ENCODE measurements at places on chromosomes 1 and 21.

GRCh38 chr1:109622895-109623294 is 3.3 kb downstream of the AMPD2 start:
- no peak for DNase-seq

- no peak for DNase-seq
These were observed 57.1 kb downstream of the TNFSF18 start for GRCh38 chr1:172993640-172994039.

DNA sequence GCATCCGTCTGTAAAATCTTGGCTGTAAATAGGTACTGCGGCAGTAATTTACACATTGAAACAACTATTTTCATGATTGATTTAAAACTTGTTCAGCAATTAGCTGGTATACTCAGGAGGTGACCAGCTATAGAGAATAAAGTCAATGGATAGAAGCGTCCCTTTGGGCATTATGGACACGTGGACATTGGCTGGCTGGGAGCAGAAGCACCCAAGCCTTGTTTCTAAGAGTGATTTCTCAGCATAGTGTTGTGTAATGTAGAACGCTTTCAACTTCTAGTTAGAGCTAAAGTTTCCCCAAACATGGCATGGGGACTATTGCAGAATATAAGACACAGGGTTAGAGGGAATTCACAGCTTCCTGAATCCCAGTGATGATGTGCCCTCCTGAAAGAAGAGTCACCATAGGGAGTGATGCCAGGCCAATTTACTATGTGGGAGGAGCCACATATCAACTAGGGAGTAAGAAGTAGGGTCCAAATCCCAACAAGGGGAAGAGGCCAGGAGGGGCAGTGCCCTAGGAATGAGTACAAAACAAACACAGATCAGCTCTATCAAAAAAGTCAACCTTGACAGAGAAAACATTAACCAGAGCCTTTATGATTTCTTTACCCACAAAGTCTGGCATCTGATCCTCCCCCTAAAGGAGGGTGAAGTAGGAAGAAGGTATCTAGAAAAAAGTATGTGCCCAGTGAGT is 92.7 kb downstream of the SUSD4 start:
- DNase-seq: no peak

DNA sequence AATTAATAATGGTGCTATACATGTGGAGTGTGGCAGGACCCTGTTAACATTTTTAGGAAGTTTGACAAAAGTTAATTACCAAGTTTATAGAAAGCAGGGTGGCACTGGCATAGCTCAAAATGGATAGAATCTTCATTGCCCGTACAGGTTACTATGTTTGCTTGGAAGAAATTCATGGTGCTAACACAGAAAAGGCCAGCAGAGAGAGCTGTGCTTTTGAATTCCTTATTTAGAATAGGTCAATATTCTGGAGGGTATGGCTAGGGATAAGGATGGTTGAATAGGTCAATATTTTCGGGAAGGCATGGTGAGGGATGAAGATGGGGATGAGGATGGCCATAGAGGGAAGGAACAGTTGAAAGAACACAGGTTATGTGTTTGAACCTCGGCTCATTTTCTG is 345.1 kb downstream of the LMO4 start:
- no peak for DNase-seq

DNA sequence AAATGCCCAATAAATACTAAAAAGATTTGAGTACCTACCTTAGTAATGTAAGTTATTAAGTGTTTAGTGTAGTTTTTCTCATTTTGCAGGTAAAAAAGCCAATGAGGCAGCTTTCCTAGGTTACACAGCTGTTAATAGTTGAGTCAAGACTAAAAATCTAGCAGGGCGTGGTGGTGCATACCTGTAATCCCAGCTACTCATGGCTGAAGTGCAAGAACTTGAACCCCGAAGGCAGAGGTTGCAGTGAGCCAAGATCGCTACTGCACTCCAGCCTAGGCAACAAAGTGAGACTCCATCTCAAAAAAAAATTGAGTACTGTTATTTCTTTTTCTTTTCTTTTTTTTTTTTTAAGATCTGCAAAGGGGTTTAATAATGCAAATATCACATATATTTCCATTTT is 7.7 kb downstream of the YBX1 start:
- DNase-seq: peak; percentile 64

- DNase-seq: no peak
These were observed 1.1 kb downstream of the GPR25 start for GRCh38 chr1:200873671-200874397.

DNA sequence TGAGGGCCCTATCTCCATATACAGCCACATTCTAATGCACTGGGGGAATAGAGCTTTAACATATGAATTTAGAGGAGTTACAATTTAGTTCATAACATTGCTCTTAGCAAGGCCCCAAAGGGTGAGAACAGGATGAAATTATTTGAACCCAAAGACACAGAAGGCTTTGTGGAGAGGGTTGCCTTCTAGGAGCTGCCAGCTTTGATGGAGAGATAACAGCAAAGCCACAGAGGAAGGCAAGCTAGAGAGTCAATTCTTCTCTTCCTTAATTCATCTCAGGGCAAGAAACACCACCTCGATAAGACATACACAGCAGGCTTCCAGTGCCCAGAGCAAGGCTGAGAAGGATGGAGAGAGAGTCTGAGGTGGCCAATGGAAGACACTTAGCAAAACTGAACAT is 94.8 kb upstream of the TMPRSS15 start:
- no peak for DNase-seq

DNA sequence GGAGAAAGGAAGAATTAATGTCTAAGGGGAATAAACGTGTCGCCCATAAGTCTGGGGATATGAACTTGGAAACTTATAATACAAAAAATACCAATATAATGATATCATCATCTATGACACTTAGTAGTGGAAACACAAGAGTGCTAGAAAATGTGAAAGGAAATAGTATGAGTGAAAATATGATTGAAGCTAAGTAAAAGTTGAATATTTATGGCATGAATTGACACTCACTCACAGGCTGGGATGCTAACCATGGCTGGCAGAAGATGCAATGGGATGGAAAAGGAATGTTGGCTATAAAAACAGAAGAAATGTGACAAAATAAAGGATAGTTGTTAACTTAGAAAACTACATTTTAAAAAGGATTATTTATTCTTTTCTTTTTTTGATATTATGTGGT is 120.1 kb downstream of the XPR1 start:
- DNase-seq: no peak
